Activated CD4-positive, alpha-beta T cell treated with anti-CD3 and anti-CD28 coated beads, Interleukin-2, amount 10 ng/mL, durations not matched to agents 24 days and 14 days (primary cell): ENCODE measurements at places on chromosomes 4 and X.

GRCh38 chr4:25060241-25060962 is 29.7 kb upstream of the LGI2 start:
- no peak for DNase-seq

- no peak for DNase-seq
Observed at GRCh38 chrX:125340490-125340889, 20.8 kb downstream of the TEX13C start.

DNA sequence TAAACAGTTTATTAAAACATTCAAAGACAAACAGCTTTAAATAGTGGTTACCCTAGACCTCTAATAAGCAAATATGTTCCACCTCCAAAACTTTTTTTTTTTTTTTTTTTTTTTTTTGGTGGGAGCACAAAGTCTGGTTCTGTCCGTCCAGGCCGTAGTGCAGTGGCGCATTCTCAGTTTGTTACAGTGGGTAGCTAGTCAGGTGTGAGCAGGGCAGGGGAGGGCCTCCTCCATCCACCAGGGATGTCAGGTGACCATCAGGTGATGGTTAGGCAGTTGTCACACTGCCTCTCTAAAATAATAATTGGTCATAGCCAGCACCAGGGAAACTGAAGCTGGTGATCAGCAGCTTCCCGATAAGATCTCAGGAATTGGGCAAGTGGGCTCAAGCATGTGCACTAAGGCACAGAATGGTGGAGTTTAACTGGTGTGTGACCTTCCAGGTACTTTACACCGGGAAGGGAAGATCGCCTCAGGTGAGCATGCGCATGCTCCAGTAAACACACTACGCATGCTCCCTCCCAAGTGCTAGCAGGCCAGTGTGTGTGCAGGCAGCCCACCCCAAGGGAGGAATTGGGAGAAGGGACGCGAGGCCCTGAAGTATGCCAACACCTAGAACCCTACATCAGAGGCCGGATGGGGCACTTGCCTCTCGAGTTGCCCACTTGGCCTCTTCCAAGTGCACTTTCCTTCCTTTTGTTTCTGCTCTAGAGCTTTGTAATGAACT is 27.2 kb downstream of the TNIP2 start:
- no peak for DNase-seq

DNA sequence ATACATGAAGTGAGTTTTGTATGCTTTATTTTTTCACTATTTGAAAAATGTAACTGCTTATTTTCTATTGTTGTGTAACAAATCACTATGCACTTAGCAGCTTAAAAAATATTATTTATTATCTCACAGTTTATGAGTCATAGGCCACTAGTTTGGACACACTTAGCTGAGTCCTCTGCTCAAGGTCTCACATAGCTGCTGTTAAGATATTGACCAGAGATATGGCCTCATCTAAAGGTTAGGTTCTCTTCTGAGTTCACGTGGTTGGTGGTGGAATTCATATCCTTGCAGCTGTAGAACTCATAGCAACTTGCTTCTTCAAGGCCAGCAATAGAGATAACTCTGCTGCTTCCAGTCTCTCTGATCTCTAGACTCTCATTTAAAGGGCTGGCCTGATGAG is 534.4 kb downstream of the SPRY1 start:
- DNase-seq: no peak

- DNase-seq: peak; percentile 56
Observed at GRCh38 chrX:41518127-41518840, 71.1 kb downstream of the NYX start.

GRCh38 chrX:15600745-15601144 is at the start of gene ACE2:
Gene ACE2, minus strand, starts transcription at chrX:15600960. Its CDS starts 49 bp downstream, at chrX:15600911.
- no peak for DNase-seq

GRCh38 chr4:139770361-139770760 is 104.7 kb downstream of the MGST2 start:
- DNase-seq: no peak

DNA sequence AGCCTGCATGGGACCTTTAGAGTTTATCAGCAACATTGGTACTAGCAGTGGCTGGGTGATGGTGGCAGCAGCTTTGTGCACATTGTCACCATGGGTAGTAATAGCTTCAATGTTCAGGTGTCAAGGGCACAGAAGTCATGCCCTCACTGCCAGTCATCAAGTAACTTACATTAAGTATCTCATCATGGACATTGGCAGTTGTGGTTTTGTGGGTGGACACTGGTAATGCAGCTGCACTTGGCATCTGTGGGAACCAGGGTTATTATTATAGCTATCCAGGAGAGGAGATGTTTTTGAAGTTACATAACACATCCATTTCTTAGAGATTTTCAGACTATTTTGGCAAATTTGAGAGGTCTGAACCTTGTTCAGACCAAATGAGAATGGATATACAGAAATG is 243.2 kb upstream of the NOCT start:
- DNase-seq: no peak

DNA sequence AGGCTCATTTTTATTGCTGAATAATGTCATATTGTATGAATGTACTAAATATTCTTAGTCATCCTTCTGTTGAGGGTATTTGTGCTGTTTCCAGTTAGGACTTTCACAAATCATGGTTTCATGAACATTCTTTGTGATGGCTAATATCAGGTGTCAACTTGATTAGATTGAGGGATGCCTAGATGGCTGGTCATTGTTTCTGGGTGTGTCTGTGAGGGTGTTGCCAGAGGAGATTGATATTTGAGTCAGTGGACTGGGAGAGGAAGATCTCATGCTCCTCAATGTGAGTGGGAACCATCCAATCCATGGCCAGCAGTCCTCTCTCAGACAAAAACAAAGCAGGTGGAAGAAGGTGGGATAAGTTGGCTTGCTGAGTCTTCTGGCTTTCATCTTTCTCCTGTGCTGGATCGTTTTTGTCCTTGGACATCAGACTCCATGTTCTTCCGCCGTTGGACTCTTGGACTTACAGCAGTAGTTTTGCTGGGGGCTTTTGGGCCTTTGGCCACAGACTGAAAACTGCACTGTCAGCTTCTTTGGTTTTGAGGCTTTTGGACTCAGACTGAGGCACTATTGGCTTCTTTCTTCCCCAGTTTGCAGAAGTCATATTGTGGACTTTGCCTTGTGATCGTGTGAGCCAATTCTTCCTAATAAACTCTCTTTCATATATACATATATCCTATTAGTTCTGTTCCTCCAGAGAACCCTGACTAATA is 11.9 kb upstream of the HS3ST1 start:
- no peak for DNase-seq

- DNase-seq: peak; percentile 98
Observed at GRCh38 chrX:2690856-2691542, at the start of gene CD99. Gene CD99, plus strand, starts transcription at chrX:2691295. Its CDS starts 66 bp downstream, at chrX:2691361.

- no peak for DNase-seq
Observed at GRCh38 chr4:26529479-26529878, 39.2 kb upstream of the CCKAR start.

GRCh38 chr4:183823434-183823833 is 81.7 kb upstream of the STOX2 start:
- no peak for DNase-seq
